ENCODE measurements at places on chromosomes 16 and 17.

GRCh38 chr16:67941469-67942199 lies 2.3 kb downstream of the LCAT start:
- no peak for DNase-seq

DNA sequence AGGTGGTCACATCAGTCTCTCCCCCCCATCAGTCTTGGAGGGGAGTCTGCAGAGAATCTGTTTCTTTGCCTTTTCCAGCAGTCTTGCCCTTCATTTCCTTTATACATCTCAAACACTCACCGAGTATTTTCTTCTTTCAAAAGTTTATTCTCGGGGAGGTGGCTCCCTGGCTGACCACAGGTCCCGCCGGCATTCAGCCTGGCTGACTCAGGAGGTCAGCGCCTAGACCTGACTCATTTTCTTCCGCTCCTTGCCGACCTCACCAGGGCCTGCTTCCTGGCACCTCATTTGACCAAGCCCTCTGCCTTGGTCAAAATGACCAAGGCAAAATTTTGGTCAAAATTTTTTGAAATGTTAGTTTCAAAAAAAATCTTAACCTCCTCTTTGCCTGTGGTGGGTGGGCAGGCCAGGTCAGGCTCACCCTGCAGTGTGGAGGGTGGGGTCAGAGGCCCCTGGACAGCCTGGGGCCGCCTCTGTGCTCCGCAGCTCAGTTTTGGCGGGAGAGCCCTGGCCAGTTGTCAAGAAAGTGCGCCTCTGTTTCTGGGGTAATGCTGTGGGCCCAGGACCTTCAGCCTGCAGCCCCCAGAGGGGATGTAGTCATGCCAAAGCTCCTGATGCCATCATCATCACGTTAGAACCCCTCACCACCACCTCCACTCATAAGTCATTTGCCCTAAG lies 165.6 kb downstream of the SPECC1 start:
- no peak for DNase-seq

DNA sequence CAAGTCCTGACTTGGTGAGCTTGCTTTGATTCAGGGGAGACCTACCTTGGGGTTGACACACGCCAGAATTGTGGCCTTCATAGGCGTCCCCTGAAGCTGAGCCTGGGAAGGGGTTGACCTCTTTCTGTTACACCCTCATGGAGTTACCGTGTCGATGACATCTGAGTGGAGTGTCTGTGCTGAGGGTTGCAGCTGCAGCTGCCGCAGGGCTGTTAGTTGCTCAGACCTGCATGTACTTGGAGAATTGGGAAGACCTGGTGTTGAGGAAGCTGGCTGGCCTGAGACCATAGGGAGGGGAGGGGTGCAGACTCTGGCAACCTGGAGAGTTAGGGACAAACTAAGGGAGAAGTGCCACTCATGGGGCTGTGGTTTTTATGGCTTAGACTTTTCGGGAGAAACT lies 9.6 kb downstream of the GSE1 start:
- no peak for DNase-seq

DNA sequence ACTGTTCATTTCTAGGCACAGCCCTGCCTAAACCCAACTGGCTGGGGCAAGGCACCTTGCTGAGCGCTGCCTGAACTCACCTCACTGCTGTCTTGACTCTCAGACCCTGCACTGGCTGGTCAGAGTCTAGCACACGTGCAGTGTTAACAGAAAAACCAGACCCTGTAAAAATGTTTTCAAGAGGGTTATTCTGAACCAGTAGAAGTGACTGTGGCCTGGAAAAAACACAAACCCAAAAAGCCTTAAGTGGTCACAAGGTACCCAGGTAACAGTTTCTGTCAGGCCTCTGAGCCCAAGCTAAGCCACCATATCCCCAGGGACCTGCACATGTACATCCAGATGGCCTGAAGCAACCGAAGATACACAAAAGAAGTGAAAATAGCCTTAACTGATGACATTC lies 6.1 kb upstream of the EIF4A3 start:
- DNase-seq = no peak

- no peak for DNase-seq
Measured at GRCh38 chr16:31344712-31345111, 10.3 kb upstream of the ITGAX start.

GRCh38 chr16:8753416-8754054 lies 43.9 kb downstream of the TMEM186 start:
- no peak for DNase-seq

GRCh38 chr16:88905563-88905962 lies 39.1 kb upstream of the PABPN1L start:
- DNase-seq = no peak

DNA sequence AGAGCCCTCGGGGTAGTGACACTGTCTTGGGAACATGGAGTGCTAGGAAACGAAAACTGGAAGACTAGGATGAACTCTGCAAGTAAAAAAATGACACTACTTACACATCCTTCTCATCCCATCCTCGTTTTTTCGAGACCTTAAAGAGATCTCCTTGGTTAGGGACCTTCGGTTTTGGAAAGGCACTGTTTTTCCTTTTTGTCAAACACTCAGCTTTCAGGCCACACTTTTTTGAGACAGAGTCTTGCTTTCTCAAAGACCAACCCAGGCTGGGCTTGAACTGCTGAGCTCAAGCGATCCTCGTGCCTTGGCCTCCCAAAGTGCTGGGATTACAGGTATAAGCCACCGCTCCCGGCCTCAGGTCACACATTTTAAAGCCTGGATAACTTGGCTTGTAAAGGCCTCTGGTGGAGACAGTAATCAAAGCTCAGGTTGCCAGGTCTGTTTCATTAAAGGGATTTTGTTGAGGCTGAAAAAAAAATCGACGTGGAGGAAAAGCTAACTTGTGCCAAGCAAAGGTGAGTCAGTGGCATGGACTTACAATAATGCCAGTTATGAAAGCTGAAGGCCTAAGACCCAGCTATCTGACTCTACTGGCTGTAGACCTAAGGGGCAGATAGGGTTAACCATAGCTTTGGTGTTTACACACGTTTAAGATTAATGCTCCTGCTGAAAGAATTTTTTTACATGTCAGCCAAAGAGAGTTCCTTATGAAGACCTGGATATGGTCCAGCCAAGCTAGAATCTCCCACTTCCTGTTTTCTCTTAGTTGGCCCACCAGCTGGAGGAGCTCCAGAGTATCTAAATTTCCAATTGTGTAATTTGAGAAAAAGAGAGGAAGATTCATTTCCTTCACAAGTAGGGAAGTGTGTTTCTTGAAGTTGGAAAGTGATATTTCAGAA lies 823 bp downstream of the NBR1 start:
- no peak for DNase-seq

DNA sequence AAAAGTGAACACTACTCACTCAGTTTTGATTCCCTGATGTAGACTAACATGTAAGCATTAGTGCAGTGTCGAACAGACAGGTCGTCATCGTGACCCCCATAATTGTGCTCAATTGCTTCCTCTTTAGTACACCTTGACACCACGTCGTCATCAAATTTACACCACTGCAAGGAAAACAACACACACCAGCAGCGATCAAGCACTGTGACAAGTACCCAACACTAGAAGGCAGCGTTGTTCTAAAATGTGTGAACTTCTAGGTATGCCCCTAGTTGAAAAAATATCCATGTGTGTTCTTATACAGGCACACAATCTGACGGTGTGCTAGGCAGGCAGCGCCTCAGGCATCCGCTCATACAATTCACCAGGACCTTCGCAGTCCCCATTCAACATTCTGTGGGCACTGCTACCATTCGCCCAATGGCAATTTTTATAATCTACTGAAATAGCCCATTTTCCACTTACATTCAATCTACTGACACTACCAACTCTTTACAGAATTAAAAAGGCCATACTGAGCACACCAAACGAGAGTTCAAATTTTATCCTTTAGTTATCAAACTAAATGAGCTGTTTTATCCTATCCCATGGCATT lies 23.1 kb downstream of the LITAFD start:
- no peak for DNase-seq

- no peak for DNase-seq
Measured at GRCh38 chr17:56292010-56292409, 138.7 kb downstream of the ANKFN1 start.

- DNase-seq = no peak
Measured at GRCh38 chr17:75468779-75469373, 12.4 kb downstream of the TMEM94 start.

DNA sequence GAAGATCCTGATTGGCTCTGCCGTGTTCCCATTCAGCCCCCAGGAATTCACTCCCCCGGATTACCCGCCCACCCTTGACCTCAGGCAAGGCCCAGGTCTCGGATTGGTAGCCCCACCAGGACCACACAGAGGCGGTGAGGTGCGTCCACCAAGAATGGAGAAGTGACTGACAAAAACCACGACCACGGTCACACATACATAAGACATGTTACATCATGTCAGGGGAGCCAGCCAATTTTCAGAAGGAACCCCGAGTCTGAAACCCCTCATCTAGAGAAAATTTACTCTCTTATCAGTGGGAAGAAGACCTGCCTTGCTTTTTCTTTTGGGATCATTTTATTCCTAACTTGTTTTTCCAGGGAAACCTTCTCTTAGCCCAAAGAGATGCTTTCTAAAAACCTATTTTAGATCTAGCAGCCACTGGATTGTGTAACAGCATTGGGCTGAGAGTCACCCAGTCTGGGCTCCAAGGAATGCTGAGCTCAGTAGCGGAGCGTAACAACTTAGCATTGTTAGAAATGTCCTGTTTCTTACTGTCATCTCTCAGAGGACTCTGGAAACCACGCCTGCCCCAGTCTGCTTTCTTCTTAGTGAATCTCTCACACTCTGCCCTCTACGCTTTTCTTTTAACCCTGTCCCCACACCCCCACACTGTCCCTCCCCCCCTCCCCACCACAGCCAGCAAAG lies 164.1 kb downstream of the CMIP start:
- DNase-seq = no peak

DNA sequence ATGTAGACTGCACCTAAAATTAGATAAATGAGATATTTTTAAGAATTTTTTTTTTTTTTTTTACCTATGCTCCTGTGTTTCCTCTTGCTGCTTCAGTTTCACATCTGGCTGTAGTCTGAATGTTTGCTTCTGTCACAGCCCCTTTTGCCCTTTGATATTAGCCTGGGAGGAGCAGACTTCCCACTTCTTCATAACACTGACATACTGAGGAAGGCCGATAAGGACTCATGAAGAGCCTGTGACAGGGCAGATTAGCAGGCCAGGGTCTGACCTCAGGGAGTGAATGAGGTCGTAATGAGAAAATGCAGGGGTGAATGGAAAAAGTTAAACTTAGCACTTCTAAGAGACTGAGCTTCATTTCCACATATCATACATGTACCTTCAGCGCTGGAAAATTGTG lies at the start of gene SLFN14:
SLFN14 (minus strand) TSS at position 117 of the 400 bp plus-strand sequence. CDS start 2,757 bp downstream, outside the sequence.
- no peak for DNase-seq

- no peak for DNase-seq
Measured at GRCh38 chr17:28737770-28738679, 5.8 kb upstream of the TRAF4 start.

DNA sequence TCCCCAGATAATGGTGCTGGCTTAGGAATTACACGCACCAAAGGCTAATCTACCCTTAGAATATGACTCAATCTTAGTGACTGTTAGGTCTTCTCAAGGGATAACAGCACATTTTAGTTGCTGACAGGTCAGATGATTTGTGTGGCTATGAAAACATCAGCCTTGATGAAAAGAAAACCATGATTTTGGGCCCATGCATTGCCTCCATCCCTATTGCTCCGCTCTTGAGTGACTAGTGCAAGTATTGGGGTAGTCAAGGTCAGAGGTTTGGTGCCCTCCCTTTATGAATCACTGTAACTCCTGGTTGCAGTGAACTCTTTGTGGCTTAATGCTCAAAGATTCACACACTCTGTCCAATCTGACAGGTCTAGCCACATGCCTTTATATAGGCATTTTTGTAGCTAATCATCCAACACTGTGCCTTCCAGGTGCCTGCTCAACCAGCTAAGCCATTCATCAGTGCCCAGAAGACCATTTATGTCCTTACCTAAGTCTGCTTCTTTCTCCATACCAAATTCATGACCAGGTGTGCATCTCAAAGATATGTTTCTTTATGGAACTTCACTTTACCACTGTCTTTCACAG lies 251.6 kb downstream of the KCNJ2 start:
- DNase-seq = no peak

DNA sequence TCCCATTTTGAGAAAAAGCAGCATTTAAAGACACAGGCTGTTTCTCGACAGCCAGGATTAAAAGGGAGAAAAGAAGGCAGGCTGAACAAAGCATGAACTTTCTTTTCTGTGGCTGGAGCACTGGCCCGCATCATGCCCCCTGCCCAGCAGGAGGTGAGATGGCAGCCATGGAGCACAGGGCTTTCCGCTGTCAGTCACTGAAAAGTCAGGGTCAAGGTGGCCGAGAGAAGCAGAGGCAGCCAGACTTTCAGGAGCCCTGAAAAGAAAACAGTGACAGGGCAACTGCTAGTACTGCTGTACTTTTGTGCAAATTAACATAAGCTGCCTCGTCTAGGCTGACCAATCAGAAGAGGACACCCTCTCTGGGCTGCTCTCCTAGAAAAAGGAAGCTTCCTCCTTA lies 5.8 kb upstream of the GP2 start:
- DNase-seq = no peak

GRCh38 chr17:80605326-80606066 lies 60.9 kb downstream of the RPTOR start:
- peak; percentile 41 for DNase-seq

GRCh38 chr16:25073854-25074253 lies 37.7 kb upstream of the LCMT1 start:
- no peak for DNase-seq

- no peak for DNase-seq
Measured at GRCh38 chr17:31509095-31509804, 117.8 kb downstream of the RAB11FIP4 start.

GRCh38 chr17:76697702-76698465 lies 12.9 kb downstream of the MXRA7 start:
- no peak for DNase-seq

GRCh38 chr17:49880291-49881053 lies 32.6 kb upstream of the TAC4 start:
- DNase-seq = peak; percentile 59

- DNase-seq = no peak
Measured at GRCh38 chr17:49480836-49481615, 14.1 kb upstream of the NGFR start.

DNA sequence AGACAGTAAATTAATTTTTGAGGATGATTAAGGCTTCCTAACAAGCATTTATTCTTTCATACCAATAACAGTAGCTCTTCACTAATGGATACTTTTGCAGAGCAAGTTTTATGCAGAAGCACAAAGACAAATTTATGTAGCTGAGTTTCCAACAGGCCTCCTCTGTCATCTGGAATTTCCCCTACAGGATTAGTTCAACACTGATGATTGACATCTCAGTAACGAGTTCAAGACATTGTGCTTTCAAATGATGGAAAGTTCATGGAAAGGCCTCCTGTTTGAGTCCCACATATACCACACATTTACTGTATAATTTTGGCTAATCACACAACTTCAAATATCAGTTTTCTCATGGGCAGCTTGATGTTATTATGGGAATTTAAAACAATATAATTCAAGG lies 40.6 kb downstream of the ABCA10 start:
- no peak for DNase-seq

DNA sequence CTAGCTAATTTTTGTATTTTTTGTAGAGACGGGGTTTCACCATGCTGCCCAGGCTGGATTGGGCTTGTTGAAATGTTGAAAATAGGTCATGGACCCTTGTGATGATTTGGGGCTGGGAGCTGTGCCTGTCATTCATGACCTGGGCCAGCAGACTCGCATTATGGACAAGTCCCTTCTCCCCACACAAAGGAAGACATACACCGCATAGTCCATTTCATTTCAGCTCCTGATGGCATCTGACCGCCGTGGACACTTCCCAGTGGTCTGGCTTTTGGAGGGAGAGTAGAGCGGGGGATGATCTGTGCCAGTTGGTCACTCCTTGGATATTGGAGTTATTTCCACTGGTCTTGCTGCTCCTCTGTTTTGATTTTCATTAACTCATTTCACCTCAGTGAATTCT lies 34.8 kb downstream of the MPRIP start:
- no peak for DNase-seq

Measured in CD4-positive, alpha-beta T cell treated with Interleukin-6 at 100 ng/mL for 8 hours (primary cell).